LHCN-M2 (cell line): ENCODE measurements at places on chromosomes 3 and 15.

DNA sequence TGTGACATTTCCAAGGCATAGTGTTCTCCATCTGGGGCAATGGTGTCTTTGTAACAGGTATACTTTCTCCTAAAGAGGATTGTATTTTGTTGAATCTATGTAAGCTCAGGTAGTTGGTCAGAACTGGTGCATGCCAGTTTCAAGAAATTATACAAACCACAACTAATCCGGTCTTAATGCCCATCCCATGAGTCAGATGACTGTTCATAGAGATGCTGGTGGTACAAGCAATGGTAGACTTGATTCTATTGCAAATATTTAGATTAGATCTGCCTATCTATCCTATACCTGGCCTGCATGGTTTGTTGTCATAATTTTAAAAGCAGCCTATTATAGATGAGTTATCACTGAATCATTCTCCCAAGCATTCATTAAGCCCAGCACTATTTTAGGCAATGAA is 43.5 kb downstream of the ATP13A5 start:
- no peak for DNase-seq

- no peak for DNase-seq
These were observed 564.1 kb downstream of the GBE1 start for GRCh38 chr3:81197386-81197785.

GRCh38 chr3:47443611-47443995 is 32.1 kb downstream of the SCAP start:
- DNase-seq = no peak

GRCh38 chr3:197775317-197775716 is 15.7 kb upstream of the LRCH3 start:
- DNase-seq = no peak

- DNase-seq = no peak
These were observed 1.3 kb downstream of the CAMK2N2 start for GRCh38 chr3:184259878-184260723.

DNA sequence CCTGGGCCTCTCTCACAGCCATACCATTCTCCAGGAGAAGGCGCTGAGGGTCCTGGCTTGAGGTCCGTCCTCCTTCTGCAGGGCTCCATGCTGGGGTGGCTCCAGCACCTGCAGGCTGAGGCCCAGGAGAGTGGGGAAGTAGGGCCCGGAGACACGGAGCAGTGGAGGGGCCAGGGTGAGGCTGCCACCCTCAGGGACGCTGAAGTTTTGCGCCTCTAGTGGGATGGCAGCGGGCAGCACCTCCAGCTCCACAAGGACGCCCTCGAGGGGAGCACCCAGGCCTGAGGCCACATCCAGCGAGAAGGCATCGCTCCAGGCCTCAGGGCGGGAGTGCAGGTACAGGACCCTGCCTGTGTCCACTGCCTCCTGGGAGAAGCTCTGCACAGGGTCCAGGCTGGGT is 27.5 kb downstream of the CSPG4 start:
- DNase-seq = no peak

DNA sequence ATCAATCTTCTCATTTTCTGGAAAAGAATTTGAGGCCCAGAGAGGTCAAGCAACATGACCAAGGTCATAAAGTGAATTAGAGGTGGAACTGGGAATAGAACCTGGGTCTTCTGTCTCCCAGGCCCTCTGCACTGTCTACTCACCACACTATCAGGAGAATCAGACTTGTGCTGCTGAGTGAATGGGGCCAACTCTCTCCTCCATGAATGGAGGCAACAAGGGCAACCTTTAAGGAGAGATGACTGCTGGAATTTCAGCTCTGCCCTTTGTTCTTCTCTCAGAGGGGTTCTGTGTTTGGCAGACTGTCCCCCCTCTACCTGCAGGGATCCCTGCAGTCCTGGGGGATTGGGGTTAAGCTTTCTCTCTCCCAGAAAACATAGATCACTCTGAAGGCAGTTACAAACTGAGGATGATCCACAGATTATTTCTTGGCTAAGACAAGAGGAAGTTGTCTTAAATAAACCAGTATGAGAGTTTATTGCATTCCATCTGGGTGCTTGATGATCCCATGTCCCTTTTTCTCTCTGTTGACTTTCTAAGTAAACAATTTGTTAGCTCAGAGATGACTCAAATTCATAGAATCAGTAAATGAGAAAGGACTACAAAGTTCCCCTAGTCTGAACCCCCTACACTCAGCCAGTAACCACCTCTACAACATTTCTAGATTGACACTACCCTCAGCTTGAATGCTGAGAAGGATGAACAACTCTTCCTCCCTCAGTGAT is 99.0 kb upstream of the LIPC start:
- DNase-seq = peak; percentile 65

DNA sequence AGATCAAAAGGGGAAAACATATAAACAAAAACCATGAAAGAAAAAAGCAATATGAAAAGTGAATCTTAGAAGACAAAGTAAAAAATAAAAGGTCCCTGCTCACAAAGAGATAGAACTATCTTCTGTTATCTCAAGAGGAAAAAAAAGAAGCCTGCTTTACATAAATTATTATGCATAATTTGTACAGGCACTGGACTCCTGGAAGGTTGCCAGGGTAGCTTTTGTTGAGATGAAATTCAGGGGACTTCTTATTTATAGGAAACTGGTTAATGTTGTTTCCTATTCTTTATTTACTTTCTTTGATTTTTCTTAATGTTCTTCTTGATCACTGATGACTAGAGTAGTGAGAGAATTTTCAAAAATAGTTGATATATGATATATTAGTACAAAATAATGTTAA is 66.9 kb downstream of the PPM1L start:
- no peak for DNase-seq

- DNase-seq = no peak
These were observed 13.5 kb downstream of the SEMA4B start for GRCh38 chr15:90214553-90215196.

DNA sequence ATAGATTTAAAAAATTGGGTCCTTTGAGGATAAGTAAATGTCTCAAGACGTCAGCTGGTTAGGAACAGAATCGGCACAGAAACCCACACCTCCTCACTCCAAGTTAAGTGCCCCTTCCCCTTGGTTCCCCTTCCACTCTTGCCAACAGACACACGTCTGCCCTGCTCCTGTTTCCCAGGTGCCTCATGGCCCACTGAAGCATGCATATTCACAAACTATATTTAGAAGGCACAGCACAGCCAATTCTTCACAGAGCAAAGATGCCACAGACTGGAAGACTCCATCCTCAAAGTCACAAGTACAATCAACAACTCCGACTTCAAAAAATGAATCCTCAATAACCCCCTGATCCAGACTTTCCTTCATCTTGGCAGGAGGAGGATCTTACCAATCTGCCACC is 295.4 kb upstream of the NR2F2 start:
- no peak for DNase-seq

DNA sequence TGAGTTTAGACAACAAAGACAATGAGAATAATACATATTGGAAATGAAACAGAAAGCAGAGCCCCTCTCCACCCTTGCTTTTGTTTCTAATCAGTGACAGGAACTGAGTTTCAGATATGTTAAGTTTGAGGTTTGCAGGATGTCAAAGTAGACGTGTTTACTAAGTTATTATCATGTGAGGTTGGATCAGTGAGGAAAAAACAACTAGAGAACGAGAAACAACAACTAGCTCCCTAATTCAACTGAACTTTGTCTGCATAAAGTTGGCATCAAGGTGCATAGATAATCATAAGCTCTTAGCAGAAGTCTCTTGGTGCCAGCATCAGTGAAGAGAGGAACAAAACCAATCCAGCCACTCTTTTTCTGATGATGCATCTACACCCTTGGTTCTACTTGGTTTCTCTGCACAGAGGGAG is 491.1 kb upstream of the NR2F2 start:
- no peak for DNase-seq

DNA sequence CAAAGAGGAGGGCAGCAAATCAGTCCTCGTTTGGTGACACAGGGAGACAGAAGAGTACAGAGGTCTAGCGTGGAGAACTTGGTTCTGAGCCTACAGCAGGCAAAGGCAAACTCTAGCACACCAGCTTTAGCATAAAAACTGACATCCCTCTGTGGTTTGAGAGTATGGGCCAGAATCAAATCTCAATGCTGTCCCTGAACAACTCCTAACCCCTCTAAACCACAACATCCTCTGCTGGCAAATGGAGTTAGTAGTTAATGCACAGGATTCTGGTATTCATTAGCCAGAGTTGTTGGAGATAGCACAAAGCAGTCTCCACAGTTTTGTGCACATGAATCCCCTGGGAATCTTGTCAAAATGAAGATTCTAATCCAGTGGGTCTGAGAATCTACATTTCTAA is 315.8 kb downstream of the NTRK3 start:
- no peak for DNase-seq

GRCh38 chr3:65538101-65538500 is 500.6 kb downstream of the MAGI1 start:
- no peak for DNase-seq

GRCh38 chr3:65995030-65995429 is 43.7 kb downstream of the MAGI1 start:
- peak; percentile 44 for DNase-seq

DNA sequence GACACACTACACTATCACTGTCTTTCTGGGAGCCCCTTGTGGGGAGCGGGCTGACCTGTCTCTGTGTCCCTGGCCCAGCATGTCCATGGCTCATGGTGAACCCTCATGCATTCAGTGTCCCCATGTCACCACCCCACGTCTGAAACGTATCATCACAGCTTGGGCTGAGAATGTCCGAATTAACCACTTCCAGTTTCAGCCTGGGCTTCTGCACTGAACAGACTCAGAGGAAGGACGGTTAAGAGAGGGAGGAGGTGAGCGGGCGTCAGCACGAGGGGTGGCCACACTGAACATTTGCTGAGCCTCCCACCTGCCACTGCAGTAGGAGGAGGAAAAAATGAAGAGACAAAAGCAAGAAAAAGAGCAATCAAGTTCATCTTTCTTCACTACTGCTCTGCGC is 30.5 kb downstream of the ATP2B2 start:
- DNase-seq = no peak
